ENCODE measurements at places on chromosomes 16 and 17.
A peak's percentile ranks its signal among the peaks of the same experiment; 100 is the strongest.

GRCh38 chr17:44307387-44308186, 814 bp upstream of the RUNDC3A start:
- DNase-seq: peak; percentile 86

DNA sequence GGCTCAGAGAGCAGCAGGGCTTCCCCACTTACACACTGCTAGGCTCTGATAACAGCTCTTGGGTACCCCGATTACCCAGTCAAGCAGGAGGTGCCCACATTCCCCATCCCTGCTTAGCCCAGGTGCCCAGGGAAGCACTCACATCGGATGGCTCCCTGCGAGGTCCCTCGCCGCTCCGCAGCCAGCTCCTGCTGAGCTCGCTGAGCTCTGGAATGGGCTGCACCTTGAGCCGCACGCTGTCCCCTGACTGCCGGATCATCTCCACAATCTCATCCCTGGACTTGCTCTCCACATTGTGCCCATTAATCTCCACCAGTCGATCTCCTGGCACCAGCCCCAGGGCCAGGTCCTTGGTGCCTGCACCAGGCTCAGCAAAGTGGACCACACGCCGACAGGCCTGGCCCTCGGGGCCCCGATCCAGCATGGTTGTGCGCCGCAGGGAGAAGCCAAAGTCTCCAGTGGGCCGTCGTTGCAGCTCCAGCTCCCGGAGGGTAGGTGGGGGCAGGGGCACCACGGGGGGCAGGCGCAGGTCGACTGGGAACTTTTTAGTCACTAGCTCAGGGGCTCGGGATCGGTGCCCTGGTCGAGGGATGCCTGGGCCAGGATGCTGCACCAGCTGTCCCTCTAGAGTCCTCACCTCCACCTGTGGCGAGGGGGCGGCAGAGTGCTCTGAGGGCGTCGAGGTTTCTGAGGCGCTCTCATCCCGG, 14.2 kb downstream of the MYO18A start:
- DNase-seq: peak; percentile 25

GRCh38 chr17:48791128-48792032, 25.6 kb downstream of the TTLL6 start:
- peak; percentile 84 for DNase-seq

- DNase-seq: no peak
Measured at GRCh38 chr17:80822700-80823410, 168.8 kb upstream of the CHMP6 start.

DNA sequence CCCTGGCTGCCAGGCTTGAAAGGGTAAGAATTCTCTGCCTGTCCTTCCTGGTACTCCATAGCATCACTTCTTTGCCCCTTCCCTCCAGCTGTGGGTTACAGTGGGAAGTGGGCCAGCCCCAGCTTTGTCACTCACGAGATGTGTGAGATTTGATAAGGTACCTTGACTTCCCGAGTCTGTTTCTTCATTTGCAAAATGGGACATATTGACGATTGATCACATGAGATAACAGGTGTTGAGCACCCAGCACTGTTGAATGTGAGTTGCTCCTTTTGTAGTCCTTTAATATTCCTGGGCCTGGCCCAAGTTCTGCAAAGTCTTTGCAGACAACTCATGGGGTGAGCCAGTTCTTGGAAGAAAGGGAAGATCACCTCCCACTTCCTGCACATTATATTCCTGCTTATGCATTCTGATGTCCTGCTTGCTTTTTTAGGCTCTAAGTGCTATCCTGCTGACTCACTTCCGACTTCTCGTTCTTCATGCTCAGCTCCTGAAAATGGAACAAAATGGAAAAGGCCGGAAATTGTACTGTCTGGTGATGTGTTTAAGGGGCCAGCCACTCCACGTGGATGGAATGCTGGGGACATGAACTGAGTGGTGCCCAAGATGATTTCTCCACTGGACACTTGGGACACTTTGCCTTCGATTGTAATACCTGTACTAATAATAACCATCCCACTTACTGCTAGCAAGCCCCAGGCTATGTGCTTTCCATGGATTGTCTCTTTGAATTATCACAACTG, 8.3 kb upstream of the NLK start:
- no peak for DNase-seq

DNA sequence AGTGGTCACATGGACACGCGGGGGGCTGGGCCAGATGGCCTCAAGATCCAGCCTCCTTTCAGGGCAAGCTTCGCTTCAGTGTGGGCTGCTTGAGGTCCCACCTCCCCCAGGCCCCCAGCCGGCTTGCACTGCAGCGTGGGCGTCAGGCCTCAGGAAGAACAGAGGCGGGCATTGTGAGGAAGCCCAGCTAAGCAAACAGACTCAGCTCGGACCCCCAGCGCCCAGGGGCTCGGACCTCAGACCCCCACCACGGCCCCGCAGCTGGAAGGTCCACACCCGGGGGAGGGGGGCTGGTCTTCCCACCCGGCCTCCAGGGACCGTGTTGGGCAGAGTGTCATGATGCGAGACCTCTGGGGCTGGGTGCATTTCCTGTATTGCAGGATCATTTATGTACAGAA, 24.7 kb upstream of the ZNF469 start:
- DNase-seq: no peak

DNA sequence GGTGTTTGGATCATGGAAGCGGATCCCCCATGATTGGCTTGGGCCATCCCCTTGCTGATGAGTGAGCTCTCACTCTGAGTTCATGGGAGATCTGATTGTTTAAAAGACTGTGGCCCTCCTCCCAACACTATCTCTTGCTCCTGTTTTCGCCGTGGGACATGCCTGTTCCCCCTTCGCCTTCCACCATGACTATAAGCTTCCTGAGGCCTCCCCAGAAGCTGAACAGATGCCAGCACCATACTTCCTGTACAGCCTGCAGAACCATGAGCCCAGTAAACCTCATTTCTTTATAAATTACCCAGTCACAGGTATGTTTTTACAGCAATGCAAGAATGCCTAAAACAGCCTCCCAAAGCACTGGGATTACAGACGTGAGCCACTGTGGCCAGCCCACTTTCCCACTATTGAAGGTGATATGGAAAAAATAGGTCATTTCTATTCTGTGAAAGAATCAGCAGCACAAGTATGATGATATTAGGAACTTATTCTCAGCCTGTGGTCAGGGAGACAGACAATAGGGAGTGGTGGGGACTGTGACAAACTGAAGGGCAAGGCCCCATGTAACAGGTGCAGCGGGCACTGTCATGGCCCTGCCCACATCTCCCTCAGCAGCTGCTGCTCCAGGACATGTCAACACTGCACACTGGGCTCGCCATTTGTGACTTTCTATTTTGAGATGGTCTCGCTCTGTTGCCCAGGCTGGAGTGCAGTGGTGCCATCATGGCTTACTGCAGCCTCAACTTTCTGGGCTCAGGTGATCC, 33.7 kb upstream of the LITAF start:
- no peak for DNase-seq

- DNase-seq: no peak
Measured at GRCh38 chr17:82940226-82941020, 100.6 kb upstream of the ZNF750 start.

- DNase-seq: peak; percentile 67
Measured at GRCh38 chr17:40364121-40364861, at the start of gene GJD3. Gene GJD3, minus strand, starts transcription at chr17:40364737. Its CDS starts 922 bp downstream, at chr17:40363815.

DNA sequence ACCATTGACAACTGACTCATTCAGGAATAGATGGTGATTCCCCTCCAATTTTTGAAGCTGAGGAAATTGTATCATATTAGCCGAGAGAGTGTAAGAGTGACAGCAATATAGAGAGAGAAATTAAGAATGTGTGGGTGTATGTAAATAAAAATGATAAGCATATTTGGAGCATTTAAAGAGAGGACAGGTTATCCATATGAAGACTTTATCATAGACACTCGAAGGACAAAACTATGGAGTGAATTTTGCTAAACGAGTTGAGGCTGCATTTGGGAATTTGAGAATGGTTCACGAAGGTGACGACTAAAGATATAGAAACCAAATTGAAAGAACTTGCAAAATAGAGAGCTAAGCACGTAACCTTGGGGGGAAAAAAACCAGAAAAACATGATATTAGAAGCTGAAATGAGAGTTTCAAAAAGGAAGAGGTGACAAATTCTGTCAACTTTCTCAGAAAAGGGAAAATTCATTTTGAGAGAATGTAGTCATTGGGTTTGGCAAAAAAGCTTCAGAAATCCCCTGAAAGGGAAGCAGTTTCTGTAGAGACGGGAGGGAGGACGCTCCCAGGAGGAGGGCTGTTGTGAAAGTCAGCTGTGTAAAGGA, 129.7 kb downstream of the KCNJ2 start:
- DNase-seq: no peak

Measured in iPS-NIHi11 (cell line).